ENCODE measurements at places on chromosomes 6 and 20.
A peak's percentile ranks its signal among the peaks of the same experiment; 100 is the strongest.

DNA sequence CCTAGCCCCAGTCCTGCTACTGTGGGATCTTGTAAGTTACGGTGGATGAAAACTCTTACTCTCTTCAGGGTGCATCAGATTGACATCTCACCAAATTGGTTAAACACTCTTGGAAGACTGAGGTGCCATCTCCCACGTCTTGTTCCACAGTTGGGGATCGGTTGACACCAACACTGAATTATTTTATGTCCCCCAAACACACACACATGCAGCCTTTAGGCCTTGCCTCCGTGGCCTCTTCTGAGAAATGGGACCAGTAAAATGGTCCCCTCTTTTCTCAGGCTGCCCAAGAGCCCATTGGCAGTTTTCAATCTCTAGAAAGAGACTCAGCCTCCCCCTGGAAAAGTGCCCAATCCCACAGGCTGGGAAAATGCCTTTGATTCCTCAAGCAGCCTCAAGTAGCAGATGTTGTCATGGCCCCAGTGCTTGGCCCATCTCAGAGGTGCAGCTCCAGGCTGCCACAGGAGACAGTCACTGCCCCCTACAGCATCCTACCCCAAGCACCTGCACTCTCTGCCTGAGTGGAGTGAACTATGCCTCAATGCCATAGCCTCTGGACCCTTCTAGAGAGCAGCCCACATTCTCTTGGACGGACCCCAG is 163.9 kb downstream of the ANKRD60 start:
- peak; percentile 44 for DNase-seq

DNA sequence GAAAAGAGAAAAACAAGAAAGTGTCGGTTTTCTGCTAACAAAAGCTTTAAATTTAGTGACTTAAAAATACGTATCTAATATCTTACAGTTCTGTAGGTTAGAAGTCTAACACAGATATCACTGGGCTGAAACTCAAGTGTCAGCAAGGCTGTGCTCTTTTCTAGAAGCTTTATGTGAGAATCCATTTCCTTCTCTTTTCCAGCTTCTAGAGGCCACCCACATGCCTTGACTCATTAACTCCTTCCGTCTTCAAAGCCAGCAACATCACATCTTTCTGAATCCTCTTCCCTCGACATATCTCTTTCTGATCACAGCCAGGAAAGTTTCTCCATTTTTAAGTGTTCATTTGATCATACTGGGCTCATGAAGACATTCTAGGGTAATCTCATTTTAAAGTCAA is 262.0 kb downstream of the MAFB start:
- no peak for DNase-seq

GRCh38 chr20:40938020-40938419 is 90.6 kb upstream of the TOP1 start:
- DNase-seq = no peak

DNA sequence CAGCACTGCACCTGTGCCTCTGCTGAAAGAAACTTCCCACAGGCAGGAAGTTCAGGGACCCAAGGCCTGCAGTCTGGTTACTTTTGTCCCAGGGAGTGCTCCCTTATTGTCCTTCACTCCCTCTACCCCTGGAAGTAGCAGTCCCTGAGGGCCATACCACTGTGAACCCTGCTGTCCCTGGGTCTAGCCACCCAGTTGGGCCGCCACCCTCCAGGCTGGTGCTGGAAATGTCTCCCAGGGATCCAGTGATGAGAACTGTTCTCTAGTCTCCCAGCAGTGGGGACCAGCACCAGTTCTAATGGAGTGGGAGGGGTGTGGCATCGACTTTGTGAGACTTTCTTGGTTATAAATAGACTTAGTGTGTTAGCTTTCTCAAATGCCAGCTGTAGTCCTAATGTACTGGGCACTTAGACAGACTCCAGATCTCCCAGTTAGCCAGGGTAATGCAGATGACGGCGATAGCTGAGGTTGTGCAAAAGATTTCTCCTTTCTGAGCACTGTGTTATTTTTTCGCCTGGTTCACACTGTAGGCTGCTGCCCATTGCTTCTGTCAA is 462.5 kb downstream of the CDH26 start:
- no peak for DNase-seq

DNA sequence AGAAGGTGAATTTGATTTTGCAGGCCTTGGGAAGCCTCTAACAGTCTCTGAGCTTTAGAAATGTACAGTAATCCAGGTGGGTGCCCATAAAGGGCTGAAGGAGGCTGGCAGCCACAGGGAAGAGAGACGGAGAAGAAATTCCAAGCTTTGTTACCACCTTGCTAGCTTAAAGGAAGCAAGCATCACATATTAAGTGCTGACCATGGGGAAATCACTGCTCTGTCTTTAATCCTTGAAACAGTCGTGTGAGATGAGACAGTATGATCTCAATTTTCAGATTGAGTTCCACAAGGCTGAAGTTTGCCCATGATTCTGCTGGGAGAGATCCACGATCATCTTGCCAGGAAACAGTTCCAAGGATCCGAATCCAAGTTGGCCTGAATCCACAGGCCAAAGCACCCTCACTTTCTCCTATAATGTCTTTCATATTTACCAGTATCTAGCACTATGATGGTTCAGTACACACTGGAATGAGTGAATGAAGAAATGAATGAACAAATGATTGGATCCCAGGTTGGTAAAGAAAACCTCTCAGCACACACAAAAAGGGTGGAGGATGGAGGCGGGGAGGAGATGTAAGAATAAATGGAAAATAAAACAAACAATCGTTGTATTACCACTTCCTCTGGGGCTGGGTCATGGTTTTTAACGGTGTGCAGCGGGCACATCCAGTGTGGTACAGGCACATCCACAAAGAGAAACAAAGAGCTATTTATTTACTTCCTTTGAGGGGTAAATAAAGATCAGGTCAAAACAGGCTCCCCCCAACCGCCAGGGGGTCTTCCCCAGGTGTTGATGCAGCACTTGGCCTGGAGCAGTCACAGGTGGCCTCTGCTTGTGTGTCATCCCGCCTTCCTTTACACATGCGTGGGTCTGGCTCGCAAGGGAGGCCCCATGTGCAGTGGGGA is 28.2 kb upstream of the TAF8 start:
- DNase-seq = no peak

- no peak for DNase-seq
Measured at GRCh38 chr6:41935685-41936072, 5.9 kb downstream of the CCND3 start.

Data from M059J (cell line).